ENCODE measurements at places on chromosomes 2 and 18.
A peak's percentile ranks its signal among the peaks of the same experiment; 100 is the strongest.

- peak; percentile 43 for DNase-seq
Measured at GRCh38 chr2:174603280-174603679, 5.7 kb upstream of the WIPF1 start.

DNA sequence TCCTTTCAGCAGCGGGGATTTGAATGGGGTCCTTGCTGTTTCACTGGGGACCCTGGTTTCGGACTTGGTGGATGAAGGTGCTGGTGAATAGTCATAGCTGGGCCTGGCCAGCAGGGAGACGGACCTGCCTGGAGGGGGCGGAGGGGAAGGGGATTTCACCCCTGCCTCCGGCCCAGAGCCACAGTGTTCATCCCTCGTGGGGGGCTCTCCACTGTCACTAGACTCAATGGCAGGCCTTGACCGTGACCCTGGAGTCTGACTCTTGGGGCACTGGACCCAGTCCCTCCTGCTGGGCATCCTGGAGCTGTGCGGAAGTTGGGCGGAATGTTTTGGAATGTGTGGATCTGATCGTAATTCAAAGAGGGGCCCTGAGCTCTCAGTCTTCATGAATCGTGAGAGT lies 113.9 kb upstream of the LYPD1 start:
- DNase-seq, result no peak

GRCh38 chr2:145958611-145959010 lies 1438.7 kb upstream of the ZEB2 start:
- no peak for DNase-seq

GRCh38 chr18:79421275-79421857 lies 25.6 kb downstream of the NFATC1 start:
- DNase-seq, result no peak

- DNase-seq, result no peak
Measured at GRCh38 chr2:28833740-28834470, 23.3 kb downstream of the SPDYA start.

DNA sequence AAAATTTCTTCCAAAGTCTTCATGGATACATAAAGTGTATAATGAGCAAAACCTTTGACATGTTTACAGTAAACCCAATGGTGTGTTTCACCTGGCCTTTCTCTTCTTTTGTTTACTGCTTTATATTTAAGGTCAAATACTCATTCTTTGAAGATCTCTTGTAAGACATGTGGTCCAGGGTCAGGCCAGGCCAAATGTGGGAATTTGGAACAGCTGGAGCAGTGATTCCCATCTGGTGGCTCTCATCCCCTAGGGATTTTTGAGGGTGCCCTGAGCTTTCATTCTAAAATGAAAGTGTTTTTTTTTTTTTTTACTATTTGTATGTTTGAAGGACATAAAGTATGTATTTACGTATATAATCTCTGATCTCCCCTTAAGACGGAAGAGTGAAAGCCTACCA lies 13.8 kb upstream of the MGAT5 start:
- no peak for DNase-seq

- DNase-seq, result no peak
Measured at GRCh38 chr2:223513771-223514455, 88.2 kb downstream of the SCG2 start.

- DNase-seq, result no peak
Measured at GRCh38 chr2:37119157-37119556, 34.8 kb downstream of the GPATCH11 start.

DNA sequence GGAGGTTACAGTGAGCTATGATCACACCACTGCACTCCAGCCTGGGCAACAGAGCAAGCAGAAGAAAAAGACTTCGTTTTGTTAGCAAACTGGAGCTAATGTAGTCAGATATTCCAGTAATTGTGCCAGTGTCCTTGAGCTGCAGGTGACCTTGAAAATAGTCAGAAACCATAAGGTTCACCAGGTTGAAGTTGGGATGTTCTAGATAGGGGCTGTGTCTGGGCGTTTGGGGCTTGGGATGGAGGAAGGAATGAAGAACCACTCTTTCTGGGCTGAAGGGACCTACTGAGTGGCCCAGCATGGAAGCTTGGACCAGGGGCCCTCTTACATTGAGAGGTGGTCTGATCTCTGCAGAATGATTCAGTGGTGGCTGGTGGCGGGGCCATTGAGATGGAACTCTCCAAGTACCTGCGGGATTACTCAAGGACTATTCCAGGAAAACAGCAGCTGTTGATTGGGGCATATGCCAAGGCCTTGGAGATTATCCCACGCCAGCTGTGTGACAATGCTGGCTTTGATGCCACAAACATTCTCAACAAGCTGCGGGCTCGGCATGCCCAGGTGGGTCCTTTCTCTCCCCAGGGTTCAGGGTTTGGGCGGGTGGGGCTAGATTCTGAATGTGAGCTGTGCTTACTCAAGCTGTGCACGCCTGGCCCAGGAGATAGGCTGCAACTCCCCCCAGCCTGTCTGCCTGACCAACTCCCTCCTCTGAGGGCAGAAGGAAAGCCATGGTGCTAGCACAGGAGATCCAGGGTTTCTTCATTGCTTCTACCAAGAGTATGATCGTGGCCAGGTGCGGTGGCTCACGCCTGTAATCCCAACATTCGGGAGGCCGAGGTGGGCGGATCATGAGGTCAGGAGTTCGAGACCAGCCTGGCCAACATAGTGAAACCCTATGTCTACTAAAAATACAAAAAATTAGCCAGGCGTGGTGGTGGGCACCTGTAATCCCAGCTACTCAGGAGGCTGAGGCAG lies 17.1 kb downstream of the CCT7 start:
- DNase-seq, result no peak

- DNase-seq, result no peak
Measured at GRCh38 chr2:207670887-207671286, 40.6 kb upstream of the CCNYL1 start.

DNA sequence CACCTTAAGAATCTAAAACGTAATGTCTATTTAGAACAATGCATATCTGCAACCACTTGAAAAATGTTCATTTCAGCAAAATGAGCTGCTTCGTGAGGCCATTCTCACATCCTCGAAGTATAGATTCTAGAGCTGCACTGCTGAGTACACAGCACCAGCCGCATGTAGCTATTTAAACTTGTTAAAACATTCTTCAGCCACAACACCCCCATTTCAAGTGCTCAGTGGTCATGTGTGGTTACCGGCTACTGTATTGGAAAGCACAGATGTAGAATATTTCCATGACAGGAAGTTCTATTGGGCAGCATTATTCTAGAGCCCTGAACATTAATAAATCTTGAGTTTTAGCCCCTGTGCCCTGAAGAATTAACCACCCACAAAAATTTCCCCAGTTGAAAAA lies 35.0 kb downstream of the SUMO1 start:
- DNase-seq, result no peak

DNA sequence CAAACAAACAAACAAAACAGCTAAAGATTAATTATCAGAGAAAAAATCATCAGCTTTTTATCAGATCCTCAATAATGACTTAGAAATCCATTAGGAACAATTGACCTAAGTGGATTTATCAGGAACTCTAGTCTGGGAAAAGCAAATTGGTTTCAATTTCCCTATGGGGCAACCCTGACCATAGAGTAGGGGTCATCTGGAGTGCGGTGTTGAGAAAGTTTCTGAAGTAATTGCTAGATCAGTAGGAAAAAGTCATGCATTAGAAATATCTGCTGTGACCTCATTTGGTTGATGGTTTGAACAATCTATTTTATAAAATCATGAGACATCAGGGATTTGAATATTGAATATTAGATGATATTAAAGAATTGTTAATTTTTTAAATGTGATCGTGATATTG lies 507.9 kb downstream of the TXNL1 start:
- no peak for DNase-seq

GRCh38 chr2:159902722-159903121 lies 104.7 kb upstream of the CD302 start:
- no peak for DNase-seq

- no peak for DNase-seq
Measured at GRCh38 chr18:48217258-48218250, 191.6 kb downstream of the ZBTB7C start.

DNA sequence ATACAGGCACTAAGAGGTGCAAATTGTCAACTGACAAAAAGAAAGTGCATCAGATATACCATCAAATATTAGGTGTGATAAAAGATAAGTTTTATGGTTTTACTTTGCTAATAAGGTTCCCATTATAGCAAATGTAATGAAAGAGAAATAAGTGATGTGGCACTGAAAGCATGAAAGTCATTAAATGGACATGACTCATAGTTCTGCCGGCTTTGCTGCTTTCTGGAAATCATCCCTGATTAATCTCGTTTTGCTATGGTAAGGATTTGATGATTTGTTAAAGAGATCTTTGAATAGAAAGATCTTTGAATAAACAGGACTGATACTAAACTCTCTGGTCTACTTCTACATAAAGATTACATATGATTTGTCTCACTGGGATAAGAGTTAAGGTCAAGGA lies 72.7 kb downstream of the CLIP4 start:
- no peak for DNase-seq

DNA sequence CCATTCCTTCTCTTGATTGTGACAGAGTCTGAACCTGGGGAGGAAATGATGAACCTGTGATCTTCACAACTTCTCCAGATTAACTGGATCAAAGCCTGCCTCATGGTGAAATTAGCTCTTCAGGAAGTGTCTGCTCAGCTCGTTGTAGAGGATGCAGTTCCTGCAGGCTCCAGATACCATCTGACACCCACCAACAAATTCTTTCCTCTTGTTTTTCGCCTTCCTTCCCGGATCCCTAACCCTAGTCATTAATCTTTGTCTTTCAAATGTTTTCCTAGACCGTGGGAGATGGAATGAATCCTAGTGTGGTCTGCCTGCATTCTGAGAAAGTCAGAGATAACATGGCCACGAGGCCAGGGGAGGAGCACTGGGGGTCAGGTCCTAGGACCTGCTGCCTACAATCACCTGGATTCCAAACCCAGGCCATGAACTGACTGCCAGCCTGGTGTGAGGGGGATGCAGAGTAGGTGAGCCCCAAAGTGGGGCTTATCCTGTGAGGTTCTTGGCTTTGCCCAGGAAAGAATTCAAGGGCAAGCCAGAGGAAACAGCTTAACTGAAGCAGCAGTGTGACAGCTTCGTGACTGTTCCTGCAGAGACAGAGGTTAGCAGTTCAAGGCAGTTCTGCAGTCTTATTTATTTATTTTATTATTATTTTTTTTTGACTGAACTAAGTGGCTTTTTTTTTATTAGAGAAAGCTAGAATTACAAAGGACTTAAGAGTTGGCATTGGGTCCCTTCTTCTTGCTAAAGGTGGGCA lies 67.8 kb downstream of the DIPK1C start:
- no peak for DNase-seq

GRCh38 chr2:175743011-175743410 lies 259.1 kb downstream of the LNPK start:
- DNase-seq, result no peak

GRCh38 chr2:6943971-6944370 lies 26.8 kb downstream of the RNF144A start:
- DNase-seq, result no peak

DNA sequence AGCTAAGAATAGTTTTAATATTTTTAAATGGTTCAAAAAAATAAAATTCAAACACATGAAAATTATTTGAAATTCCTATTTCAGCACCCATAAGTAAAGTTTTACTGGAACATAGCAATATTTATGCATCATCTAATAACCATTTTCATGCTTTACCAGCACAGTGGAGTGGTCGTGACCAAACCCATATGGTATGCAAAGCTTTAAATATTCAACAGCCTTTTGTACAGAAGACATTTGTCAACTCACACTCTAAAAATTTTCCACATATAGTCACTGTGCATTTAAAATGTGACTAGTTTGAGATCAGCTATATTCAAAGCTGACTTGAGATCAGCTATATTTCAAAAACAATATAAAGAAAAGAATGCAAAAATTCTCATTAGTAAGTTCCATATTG lies 46.2 kb downstream of the PUM2 start:
- no peak for DNase-seq

GRCh38 chr18:75472906-75473305 lies 45.4 kb upstream of the SMIM21 start:
- DNase-seq, result no peak

DNA sequence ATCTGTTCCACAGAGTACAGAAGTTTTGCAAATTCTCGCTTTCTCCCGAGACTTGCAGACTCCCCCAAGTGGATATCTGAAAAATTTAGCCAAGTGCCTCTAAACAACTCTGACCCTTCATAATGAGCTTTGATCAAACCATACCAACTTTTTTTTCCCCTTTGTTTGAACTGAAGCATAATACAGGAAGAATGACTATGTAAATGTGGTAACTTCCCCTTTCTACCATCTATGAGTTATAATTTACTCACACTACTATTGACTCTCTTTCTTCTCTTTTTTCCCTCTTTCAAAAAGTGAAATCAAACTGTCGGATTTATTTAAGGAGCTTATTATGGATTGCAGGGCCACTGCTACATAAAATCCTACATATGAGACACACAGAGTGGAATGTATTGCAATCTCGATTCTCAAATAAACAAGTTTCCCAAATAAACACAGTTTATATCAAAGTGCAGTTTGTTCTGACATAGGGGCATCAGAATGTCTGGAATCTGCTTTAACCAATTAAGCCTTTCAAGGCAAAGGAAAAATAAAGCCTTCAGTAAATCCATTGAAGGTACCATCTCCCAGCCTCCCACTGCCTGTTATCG lies 1.4 kb upstream of the ZNF804A start:
- no peak for DNase-seq

DNA sequence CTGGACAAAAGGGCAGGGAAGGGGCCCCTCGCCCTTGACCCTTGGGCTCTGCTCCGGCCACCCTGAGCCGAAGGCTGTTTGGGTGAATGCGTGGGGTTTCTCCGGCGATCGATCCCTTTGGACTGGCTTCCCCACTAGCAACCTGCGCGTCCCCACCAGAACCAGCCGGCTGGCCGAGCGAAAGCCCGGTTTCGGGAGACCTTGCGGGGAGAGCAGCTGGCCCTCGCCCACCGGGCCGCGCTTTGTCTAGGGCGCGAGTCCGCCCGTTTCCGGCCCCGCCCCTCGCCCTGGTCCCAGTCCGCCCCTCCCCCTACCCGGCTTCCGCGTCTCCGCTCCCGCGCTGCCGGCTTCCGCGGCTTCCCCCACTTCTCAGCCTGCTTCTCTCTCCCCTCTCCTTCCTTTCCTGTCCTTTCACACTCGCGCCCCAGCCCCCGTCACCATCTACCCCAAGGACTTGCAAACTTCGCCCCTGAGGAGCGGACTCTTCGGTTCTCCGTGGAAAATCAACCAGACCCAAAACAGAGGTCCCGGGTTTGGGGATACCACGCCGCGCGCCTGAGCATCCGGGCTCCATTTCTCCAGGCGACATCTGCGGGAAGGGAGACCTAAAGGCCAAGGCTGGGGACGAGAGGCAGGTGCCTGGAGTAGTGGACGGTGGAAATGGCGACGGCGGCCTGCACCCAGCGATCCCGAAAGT lies 48.0 kb upstream of the ATP6V1B1 start:
- no peak for DNase-seq

- no peak for DNase-seq
Measured at GRCh38 chr2:64632835-64633819, 20.6 kb downstream of the SERTAD2 start.

- no peak for DNase-seq
Measured at GRCh38 chr2:68837861-68838341, 33.3 kb downstream of the BMP10 start.

GRCh38 chr18:79950515-79951341 lies 725 bp downstream of the SLC66A2 start:
- no peak for DNase-seq

DNA sequence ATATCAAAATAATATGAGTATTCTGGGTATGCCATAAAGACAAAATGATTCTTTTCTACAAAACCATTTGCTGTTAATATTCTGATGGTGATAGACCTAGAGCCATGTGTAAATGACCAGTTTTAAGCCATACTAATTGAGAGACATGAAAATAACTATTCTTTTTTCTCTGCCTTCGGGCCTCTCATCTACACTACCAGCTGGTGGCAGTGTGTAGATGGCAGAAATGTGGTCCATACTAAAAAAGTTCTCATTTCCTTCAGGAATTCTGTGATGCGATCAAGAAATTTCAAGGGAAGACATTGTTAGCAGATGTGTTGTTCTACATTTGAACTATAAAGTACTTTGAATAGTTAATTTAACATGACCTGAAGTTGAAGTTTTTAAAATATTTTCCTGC lies 485.2 kb downstream of the TRIB2 start:
- no peak for DNase-seq
